Non-pigmented ciliary epithelial cell (primary cell): ENCODE measurements at places on chromosomes 12 and 14.
A peak's percentile ranks its signal among the peaks of the same experiment; 100 is the strongest.

DNA sequence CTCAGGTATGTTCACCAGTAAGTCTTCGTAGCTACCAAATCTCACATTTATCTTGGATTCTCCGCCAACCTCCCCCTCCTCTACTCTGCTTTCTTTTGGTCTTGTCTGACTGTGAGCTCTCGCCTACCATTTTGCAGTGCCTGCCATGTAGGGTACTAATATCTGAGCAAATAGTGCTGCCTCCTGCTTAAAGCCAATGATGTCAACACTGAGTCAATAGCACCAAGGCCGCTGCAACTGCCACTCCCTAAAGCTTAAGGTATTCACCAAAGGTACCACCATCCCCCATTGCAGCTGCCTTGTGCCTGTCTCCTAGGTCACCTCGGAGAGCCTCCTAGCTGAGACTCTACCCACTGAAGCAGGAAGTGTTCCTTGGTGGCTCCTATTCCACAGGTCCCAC lies 114.8 kb upstream of the FUT8 start:
- DNase-seq = no peak

DNA sequence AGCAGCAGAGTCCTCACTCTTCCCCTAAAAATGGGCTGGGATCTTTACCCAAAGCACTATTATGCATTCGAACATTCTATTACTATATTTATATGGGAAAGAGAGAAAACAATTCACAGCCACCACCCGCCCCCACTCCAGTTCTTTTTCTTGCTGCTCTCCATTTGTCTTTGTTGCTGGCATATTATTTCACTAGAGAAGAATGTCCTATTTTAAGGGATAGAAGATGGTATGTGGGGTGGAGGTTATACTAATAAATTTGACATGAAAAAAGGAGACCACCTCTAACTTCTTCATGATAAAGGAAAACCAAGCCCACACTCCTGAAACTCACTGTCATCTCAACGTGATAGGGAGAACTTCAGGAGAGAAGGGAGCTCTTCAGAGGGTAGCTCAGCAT lies 28.5 kb upstream of the NTF3 start:
- DNase-seq = no peak

- no peak for DNase-seq
Measured at GRCh38 chr14:31071151-31071550, 45.0 kb upstream of the STRN3 start.

DNA sequence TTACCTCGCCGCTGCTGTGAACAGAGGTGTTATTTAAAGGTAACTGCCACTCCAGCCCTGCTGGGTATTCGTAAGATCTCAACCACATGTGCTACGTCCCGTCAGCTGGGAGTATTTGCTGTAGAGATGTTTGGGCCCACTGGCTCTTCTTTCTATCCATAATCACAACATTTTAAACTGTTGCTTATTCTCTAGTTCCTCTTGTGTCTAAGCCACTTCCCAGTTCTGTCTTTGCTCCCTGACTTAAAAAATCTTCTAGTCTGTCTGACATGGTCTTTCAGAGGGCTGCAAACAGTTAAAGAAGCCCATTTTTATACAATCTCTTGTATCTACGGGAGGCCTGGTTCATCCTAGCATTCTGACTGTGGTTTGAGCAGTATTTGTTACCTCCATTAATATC lies 33.2 kb upstream of the HELB start:
- no peak for DNase-seq

DNA sequence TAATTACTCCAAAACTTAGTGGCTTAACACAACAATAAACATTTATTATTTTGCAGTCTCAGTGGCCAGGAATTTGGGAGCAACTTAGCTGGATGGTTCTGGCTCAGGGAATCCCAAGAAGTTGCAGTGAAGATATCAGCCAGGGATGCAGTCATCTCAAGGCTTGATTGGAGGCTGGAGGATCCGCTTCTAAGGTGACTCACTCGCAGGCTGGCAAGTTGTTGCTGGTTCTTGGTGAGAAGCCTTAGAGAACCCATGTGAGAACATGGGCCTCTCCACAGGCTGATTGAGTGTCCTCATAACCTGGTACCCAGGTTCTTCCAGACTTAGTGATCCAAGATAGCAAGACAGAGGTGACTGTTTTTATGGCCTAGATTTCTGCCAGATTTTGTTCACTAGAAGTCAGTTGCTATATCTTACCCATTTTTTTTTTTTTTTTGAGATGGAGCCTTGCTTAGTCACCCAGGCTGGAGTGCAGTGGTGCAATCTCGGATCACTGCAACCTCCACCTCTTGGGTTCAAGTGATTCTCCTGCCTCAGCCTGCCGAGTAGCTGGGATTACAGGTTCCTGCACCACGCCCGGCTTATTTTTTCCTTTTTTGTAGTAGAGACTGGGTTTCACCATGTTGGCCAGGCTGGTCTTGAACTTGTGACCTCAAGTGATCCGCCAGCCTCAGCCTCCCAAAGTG lies 32.5 kb downstream of the BRMS1L start:
- no peak for DNase-seq

DNA sequence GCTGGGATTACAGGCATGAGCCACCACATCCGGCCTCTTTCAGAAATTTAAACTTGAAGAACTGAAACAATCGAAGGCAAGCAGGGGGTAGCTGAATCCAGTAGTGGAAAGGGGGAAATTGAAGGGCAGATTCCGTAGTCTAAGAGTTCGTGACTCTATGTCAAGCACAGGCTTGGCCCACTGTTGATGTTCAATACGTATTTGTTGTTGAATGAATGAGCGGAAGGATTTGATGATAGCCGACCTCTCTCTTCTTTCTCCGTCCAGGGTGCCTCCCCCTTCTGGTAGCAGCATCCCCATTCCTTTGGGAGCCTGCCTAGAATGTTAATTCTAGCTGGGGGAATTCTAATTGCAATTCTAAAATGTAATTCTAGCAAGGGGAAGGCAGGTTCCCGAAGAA lies 59.8 kb upstream of the MED13L start:
- DNase-seq = no peak

DNA sequence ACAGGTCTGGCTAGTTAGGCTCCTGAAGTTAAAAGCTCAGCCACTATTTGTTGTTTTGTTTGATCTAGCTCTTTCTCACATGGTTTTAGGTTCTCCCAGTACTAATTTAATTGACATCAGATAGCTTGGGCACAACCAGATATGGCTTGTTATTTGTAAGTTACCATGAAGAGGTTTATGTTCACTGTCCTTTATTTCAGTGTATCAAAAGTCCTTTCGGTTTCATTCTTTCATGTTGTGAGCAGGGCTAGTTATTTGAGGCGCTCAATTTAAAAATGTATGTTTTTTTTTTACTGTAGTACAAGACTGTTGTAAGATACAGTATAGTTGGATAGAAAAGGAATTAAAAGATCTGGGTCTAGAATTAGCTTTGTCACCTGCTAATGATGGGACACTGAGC lies 7.0 kb downstream of the GPX2 start:
- no peak for DNase-seq

DNA sequence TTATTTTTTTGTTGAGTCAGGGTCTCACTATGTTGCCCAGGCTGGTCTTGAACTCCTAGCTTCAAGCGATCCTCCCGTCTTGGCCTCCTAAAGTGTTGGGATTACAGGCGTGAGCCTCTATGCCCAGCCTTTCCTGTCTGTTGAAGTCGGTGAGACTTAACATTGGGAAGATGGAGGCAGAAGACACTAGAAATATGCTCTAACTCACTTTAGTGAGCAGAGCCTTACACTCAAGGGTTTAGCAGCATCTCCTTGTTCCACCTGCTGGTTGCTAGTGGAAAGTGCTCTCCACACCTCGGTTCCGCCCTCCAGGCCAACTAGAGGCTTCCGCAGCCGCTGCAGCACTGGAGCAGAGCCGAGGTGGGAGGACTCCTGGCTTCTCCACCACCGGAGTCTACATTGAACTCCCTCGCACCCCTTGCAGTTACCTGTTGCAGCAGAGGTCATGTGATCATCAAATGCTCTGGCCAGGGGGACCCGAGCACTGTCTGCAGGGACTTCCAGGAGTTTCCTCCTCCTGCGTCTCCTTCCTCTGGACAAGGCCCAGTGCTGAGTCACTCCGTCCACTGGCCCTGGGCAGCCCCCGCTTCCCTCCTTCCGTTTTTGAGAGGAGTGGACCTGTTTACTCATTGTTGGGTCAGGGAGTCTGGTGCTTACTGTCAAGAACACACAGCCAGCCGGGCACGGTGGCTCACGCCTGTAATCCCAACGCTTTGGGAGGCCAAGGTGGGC lies 9.4 kb upstream of the HVCN1 start:
- DNase-seq = peak; percentile 52
